A375 (cell line): ENCODE measurements at places on chromosomes 1 and 21. TPM values are rescaled to one million over a fixed set of nuclear protein-coding genes. Genes with fewer than 3 reads are reported as not detected.

The ALG14 gene
- 2.6 and 5.4 TPM in 2 replicates for total RNA-seq

The NUDT4B gene
- 22.6 and 35.3 TPM in 2 replicates for total RNA-seq

The BCL2L15 gene
- 0.79 and 0.80 TPM in 2 replicates for total RNA-seq

The PSEN2 gene
- 25.5 and 26.6 TPM in 2 replicates for total RNA-seq

The KISS1 gene
- 7.8 and 12.4 TPM in 2 replicates for total RNA-seq

The ATP6V1G3 gene
- not detected in 2 replicates for total RNA-seq

The PCSK9 gene
- total RNA-seq: not detected in 2 replicates

The MROH9 gene
- total RNA-seq: not detected in 2 replicates

The RNASEL gene
- total RNA-seq: 4.9 and 6.7 TPM in 2 replicates

The LRRC3 gene
- total RNA-seq: 0.08 and 0.11 TPM in 2 replicates

The TRMT1L gene
- total RNA-seq: 13.7 and 20.7 TPM in 2 replicates

The CA6 gene
- not detected in 2 replicates for total RNA-seq

The CD84 gene
- total RNA-seq: not detected in 2 replicates

The DDR2 gene
- total RNA-seq: 93.6 and 102 TPM in 2 replicates

The RNU1-4 gene
- under 0.01 TPM in 2 replicates for total RNA-seq
